ENCODE measurements at places on chromosomes 3 and 15.

DNA sequence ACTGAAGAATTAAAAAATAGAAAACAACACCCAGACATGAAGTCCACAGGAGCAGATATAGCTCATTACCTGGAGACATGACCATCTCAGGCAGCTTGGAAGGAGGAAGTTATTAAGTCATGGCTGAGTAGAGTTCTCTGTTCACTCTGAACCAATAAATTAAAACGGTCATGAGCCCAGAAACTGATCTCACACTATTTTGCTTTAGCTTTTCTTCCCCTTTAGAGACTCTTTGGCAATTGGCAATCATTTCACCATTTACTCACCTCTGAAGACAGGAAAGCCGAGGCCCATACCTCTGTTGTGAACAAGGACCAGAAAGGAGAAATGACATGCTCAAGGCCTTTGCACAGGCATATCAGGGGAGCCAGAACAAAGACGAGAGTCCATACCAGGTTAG, 26.6 kb downstream of the CLDN18 start:
- no peak for DNase-seq

DNA sequence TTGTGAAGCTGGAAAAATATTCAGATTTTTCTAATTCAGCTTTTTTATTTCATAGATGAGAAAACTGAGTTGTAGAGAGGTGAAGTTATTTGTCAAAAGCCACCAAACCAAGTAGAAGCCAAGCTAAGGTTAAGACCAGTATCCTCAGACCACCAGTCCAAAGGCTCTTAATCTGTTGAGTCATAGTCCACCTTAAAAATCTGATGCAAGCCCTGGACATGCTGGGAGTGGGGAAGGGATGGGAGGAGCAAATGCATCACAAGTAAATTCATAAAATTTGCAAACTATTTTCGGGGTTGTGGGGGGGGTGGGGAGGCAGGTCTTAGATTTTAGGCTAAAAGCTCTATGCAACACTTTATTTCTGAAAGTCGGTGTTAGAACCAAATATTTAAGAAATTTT, 307.7 kb upstream of the SEMA6D start:
- DNase-seq = no peak

DNA sequence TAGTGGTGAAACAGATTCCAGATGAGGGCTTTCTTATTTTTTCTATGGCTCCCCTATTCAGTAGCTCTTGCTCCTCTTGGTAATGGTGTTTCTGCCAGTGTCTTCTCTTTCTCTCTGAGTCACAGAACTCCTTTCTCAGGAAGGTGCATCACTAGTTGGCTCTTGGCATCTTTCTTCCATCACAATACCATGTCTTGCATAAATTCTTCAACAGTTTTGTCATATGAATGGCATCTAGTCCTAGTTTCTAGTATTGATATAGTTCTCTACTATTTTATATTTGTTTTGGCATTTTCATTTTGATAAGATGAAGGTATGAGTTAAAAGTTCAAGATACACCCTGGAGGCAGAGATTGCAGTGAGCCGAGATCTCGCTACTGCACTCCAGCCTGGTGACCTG, 51.0 kb downstream of the REC114 start:
- DNase-seq = no peak

- no peak for DNase-seq
Observed at GRCh38 chr3:117692416-117692995, 982.9 kb downstream of the TUSC7 start.

- DNase-seq = no peak
Observed at GRCh38 chr3:117567906-117568305, 858.3 kb downstream of the TUSC7 start.

- no peak for DNase-seq
Observed at GRCh38 chr15:29126821-29127461, 142.7 kb downstream of the NSMCE3 start.

GRCh38 chr3:64595253-64595694, 92.5 kb downstream of the ADAMTS9 start:
- DNase-seq = no peak

- no peak for DNase-seq
Observed at GRCh38 chr3:49158792-49159191, 7.3 kb downstream of the CCDC71 start.

DNA sequence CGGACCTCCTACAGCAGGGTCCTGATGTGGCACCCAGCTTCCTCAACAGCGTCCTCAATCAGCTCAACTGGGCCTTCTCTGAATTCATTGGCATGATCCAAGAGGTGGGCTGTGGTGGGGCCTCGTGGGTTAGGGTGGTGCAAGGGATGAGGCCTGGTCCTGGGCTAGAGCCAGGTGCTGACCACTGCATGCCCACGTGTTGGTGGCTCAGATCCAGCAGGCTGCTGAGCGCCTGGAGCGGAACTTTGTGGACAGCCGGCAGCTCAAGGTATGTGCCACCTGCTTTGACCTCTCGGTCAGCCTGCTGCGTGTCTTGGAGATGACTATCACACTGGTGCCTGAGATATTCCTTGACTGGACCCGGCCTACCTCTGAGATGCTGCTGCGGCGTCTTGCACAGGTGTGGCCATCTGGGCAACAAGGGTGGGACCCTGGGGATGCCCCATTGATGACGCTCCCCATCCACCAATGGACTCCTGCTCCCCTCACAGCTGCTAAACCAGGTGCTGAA, 3.8 kb downstream of the AMIGO3 start:
- no peak for DNase-seq

GRCh38 chr15:74396445-74397238, 29.2 kb upstream of the CYP11A1 start:
- DNase-seq = no peak

DNA sequence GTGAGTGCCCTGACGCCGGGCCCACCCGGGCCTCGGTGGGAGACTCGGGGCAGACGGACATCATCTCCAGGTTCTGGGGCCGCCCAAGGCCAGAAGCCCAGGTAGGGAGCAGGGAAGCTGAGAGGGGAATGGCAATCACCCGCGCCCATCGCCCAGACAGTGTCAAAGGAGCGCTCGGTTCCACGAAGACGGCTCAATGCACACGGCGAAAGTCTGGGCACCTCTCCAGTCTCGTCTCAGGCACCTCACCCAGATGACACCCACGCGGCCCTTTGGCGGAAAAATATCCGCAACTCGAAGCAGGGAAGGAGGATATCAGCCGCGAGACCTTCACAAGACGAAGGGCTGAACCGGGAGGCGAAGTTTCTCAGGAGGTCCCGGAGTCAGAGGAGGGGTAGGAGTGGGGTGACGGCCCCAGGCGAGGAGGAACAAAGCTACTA, 916 bp downstream of the IL17RD start:
- no peak for DNase-seq

DNA sequence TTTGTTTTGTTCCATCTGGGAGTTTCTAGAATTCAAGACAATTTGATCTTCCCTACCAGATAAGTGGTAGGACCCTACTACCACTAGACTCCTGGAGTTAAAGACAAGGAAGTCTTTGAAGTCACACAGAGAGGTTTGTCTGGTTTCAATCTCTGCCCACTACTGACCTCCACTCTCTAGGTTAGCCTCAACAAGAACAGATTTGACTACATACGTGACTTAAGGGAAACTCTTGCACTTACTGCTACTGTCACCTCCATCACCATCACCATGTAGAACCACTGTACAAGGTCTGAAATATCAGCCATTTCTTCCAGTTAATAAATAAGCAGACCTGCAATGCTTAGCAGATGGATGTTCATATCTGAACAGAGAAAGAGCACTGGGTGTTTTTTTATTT, 148.3 kb upstream of the ARHGEF26 start:
- DNase-seq = no peak

DNA sequence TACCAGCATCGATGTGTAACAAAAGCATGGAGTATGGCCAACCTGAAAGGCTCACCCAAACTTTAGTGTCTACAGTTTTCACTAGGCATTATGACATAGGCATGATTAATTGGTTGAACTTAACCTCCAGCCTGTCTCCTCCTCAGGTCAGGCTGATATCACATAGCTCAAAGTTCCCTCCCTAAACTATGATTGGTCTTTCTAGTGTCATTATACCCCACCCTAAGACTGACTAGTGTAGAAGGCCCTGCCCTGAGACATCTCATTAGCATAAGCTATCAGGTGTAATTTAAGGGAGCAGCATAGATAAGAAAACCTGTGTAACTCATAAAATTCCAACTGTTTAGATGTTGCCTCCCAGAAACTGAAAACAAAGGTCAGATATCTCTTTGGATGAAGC, 195.2 kb downstream of the ALCAM start:
- no peak for DNase-seq

- no peak for DNase-seq
Observed at GRCh38 chr15:44593042-44593736, 56.2 kb downstream of the EIF3J start.

DNA sequence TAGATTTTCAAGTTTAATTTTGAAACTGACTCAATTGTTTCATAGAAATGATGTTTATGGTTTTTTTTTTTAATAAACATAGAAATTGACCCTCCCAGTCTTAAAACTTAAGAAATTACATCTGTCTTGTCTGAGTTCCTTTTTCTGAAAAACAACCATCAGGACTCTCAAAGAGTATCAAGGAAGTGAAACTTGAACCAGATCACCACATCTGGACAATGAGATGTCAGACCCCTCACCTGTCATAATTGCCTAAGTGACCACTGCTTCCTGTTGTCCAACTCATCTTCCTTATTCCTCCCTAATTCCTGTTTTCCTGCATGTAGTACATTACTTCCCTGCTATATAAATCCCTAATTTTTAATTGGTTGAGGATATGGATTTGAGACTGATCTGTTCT, 441.5 kb upstream of the ARHGEF26 start:
- DNase-seq = no peak

DNA sequence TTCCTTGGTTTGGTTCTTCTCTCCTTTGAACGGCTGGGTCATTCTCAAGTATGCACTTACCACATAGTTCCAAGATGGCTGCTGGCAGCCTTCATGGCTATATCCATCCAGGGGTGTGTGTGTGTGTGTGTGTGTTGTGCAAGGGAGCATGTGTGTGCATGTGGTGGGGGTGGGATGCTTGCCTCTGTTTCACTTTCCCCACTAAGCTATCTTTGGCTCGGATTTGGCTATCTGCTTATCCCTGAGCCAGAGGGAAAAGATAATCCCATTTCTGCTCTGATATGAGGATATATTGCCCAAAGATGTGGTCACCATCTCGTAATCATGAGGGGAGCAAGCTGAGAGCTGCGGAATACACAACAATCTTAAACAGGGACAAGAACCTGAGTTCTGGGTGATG, 26.2 kb downstream of the ANAPC13 start:
- DNase-seq = no peak

DNA sequence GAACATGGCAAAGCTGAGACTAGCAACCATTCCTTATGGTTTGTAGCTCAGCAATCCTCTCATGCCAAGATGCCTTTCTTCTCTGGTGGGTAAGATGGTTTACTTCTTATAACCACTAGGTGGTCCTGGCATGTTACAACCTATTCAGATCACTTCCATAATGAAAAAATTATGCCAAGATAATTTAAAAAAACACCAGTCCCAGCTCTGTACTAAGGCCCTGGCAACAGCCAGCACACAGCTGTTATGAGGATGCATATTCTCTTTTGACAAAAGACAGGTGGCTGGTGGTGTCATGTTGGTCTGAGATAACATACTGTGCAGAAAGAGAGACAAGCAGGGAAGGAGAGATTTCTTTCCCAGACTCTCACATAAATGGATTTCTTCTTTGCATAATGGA, 65.7 kb upstream of the FRMD4B start:
- no peak for DNase-seq

GRCh38 chr15:31292391-31293015, 34.1 kb upstream of the KLF13 start:
- DNase-seq = no peak

GRCh38 chr3:197878427-197878826, 71.6 kb upstream of the RPL35A start:
- no peak for DNase-seq

- DNase-seq = no peak
Observed at GRCh38 chr15:68681836-68682235, 103.0 kb downstream of the CORO2B start.

GRCh38 chr3:136184703-136185102, 11.4 kb downstream of the MSL2 start:
- DNase-seq = no peak

- DNase-seq = no peak
Observed at GRCh38 chr3:195580744-195581443, 2.8 kb downstream of the APOD start.

- no peak for DNase-seq
Observed at GRCh38 chr3:102756706-102757105, 321.9 kb downstream of the ZPLD1 start.

- DNase-seq = no peak
Observed at GRCh38 chr3:193836918-193837317, 243.9 kb downstream of the OPA1 start.

GRCh38 chr3:188232656-188233055, 78.7 kb downstream of the LPP start:
- no peak for DNase-seq
